ENCODE measurements at places on chromosomes 4 and X.

- DNase-seq = peak; percentile 69
Observed at GRCh38 chrX:20347481-20347880, 80.8 kb upstream of the RPS6KA3 start.

GRCh38 chrX:118392716-118393115 lies 46.8 kb downstream of the WDR44 start:
- no peak for DNase-seq

- DNase-seq = no peak
Observed at GRCh38 chr4:153452658-153453378, 13.3 kb upstream of the TMEM131L start.

DNA sequence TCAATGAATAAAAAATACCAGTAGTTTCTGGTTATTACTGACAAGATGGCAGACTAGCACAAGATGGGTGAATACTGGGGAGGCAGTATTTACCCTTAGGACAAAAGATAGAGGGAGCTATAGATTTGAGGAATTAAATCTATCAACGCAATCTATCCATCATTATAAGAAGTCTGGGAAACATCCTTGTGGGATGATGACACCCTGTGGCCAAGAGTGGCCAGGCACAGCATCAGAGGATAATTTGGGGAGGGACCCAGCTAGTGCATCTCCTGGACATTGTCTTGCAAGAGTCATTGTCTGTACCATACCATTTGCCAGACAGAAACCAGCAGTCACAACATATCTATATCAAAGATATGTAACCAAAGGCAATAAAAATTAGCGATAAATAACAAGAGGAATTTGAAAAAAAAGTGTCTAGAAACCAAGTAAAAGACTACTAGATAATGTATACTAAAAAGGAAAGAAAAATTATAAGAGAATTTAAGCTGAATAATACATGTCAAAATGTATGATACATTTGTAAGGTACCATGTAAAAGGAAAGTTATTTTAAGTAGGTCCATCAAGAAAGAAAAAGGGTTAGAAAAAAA lies 22.9 kb downstream of the KCTD8 start:
- no peak for DNase-seq

DNA sequence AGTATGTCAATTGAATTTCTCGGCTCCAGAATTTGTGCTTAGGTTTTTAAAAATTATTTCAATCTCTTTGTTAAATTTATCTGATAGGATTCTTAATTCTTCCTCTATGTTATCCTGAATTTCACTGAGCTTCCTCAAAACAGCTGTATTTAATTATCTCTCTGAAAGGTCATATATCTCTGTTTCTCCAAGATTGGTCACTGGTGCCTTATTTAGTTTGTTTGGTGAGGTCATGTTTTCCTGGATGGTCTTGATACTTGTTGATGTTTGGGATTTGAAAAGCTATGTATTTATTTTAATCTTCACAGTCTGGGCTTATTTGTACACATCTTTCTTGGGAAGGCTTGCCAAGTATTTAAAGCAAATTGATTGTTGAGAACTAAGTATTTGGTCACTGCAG lies 24.7 kb upstream of the HERC3 start:
- DNase-seq = no peak
